NCI-H510A (cell line): ENCODE measurements at places on chromosomes 1 and 21.
A peak's percentile ranks its signal among the peaks of the same experiment; 100 is the strongest.

DNA sequence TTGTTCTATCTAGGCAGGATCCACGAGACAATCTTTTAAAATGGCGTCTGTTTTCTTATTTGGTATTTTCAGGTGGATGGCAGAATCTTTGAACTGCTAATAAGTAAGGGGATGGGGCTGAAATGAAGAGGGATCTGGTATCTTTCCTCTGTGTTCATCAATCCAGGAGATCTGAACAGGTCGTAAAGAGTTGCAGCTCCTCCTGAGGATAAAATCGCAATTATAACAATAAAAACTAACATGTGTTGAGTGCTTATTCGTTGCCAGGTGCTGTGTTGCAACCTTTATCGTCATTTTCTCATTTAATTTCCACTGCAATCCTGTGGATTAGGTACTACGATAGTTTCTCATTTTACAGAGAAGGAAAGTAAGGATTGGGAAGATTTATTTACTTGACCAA lies 134.6 kb upstream of the DPYD start:
- DNase-seq: no peak

DNA sequence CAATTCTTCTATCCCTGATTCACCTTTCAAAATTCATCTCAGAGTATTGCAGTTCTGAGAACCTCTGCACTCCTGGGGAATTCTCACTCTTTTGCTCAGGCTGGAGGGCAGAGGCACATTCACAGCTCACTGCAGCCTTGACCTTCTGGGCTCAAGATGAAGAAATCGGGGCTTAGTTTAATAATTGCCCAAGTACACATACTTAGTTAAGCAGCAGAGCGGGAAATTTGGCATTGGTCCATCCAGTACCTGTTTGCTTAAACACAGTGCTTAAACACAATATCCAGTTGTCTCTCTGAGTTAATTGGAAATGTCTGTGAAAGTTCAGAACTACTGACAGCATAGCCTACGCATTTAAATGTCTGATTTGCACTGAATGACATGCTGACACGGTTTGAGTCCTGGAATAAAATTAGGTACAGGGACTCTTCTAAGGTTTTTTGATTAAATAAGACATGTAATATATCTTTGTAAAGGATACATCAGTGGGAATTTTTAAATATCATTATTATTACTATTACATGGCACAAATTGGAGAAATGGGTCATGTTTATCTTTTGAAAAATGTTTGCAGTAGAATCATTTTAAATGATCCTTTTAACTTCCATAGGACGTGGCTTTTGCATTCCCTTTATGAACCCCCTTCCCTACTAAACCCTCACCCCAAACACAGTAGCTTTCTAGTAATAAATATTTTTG lies 337.4 kb downstream of the SRGAP2C start:
- peak; percentile 19 for DNase-seq

DNA sequence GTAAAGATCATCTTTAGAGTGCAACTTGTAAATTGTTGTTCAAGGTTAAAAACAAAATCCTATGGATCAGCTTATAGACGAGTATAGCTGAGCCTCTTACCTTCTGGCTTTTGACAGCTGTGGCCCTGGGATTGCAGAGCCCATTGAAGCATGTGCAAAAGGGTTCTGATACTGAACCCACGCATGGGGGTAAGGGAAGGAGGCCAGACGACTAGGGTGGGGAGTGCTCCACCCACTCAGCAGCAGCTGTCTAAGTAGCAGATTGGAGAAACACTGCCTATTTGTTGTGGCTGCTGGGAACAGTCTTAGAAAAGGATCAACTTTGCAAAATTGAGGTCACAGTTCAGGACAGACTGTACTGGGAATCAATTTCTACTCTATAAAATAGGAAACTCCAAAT lies 16.1 kb downstream of the CD101 start:
- DNase-seq: no peak

DNA sequence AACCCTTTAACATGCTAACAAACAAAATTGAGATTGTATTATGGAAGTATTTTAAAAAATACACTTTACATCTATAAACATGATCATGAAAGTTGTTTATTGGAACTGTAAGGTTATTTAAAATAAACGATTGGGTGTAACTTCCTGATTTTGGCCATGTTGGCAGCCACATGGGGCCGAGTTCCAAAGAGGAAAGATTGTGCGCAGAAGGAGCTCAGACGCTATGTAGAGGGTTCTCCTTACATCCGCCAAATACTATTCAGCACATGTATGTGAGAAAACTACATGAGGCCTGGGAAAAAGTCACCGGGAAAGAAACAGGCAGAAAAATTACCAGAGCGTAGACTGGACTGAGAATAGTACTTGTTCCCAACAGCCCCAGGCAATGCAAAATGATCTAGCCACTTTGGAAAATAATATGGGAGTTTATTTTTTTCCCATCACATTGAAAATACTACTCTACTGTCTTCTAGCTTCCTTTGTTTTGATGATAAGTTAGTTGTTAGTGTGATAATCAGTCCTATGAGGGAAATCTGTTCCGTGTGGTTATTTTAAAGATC lies 35.7 kb upstream of the B3GALT2 start:
- no peak for DNase-seq

- no peak for DNase-seq
These were observed 33.4 kb downstream of the SLC19A1 start for GRCh38 chr21:45508607-45509565.

DNA sequence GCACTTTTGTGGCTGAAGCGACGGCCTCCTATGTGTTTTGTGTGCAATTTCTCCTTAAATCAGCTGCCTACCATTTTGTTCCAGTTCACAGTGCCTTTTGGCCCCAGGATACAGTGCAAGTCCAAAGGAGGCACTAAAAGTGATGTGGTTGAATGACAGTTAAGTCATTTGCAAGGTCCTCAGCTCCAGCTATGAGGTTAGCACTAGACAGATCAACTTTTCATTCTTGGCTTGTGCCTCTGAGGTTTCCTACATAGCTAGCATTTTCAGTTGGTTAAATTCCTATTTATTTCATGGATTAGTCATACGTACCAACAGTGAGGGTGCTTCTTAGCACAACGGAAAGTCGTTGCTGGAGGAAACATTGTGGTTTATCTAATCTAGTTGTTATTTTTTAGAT lies 59.3 kb upstream of the NTPCR start:
- no peak for DNase-seq

DNA sequence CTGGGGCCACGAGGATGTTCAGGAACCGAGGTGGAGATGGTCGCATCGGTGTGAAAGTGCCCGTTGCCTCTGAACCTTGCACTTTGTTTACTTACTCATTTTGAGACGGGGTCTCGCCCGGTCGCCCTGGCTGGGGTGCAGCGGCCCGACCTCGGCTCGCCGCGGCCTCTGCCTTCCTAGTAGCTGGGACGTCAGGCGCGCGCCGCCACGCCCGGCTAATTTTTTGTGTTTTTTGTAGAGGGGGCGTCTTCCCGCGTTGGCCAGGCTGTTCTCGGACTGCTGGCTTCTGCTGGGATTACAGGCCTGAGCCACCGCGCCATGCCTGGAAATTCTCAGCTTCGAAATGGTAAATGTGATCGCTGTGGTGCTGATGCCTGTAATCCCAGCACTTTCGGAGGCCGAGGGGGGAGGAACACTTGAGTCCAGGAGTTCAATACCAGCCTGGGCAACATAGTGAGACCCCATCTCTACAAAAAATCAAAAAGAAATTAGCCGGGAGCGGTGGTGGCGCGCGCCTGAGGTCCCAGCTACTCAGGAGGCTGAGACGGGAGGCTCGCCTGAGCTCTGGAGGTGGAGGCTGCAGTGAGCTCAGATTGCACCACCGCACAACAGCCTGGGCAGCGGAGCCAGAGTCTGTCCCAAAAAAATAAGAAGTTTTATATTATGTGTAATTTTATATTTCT lies 684 bp upstream of the MRPL20 start:
- DNase-seq: peak; percentile 42

- no peak for DNase-seq
These were observed 6.6 kb downstream of the WDR77 start for GRCh38 chr1:111442457-111442856.

DNA sequence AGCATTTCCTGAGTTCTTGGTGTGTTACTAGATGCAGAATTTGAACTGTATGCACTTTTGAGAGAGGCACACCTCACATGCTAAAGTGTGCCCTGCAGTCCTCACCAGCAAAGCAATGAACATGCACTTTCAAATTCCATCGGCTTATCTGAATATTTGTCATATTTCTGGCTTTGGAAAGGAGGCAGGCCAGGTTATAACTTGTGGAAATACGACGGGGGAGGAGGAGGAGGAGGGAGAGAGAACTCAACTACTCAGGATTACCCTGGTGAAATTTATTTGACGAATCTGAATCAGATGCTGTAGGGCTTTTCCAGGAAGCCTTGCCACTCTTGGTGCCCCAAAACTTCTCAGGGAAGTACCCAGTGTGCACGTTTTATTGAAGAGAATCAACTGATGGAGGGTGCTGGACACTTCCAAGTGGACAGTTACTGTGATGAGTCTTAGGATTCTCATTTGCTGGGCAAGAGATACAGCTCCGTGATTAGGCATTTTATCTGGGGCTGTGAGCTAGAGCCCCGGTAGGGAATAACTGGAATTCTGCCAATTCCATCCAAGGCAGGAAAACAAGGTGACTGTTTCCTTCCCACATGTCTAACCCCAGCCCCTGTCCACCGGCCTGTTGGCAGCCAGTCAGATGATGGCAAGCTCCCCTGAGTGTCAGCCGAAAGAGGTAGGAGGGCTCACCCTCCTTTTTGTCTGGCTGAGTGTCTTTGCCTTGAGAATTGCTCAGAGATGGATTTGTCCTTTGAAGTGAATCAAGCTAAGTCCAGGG lies 3.8 kb downstream of the PDPN start:
- DNase-seq: no peak

- DNase-seq: no peak
These were observed 42.1 kb downstream of the NRIP1 start for GRCh38 chr21:15022608-15023261.

GRCh38 chr1:187464320-187464719 lies 635.6 kb downstream of the PLA2G4A start:
- DNase-seq: no peak

DNA sequence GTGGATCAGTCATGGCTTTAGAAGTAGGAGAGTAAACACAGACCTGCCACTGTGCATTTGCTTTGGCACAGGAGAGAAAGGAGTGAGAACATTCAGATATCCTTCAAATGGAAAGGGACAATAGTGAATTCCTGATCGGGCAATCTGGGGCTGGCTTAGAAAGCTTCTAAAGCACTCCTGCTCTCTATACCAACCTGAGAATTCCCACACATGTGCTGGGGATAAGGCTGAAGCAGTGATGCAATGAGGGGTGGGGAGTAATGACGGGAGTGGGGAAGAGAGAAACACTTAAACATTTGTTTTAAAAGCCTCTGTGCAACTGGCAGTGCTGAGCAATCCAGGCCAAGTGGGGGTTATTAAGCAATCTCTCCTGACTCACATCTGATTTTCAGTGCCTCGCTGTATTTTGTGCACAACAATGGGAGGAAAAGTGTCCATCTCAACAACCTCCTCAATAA lies 108.8 kb downstream of the KIAA0319L start:
- no peak for DNase-seq
